ENCODE measurements at places on chromosomes 12 and 14.

- no peak for DNase-seq
These were observed 21.5 kb upstream of the IFNG start for GRCh38 chr12:68180792-68181744.

DNA sequence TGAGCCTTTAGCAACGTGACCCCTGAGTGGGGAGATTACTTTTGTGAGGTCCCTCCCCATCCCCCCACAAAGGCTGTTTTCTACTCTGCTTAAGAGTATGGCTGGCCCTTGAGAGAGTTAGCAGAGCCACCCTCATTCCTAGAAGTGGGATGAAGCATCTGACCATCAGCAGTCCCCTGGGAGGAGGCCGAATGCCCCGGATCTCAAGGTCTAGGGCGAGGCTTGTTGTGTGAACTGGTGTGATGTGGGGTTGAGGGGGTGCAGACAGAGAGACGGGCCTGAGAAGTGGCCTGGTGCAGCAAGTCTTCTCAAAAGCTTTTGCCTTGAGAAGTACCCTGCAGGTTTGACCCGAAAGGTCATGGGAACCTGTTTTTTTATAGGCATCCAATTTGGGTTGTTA is 153.0 kb upstream of the FKBP4 start:
- no peak for DNase-seq

GRCh38 chr12:53500776-53501614 is at the start of gene TARBP2:
Gene TARBP2, plus strand, starts transcription at chr12:53501283. Its CDS starts 126 bp downstream, at chr12:53501409.
- DNase-seq = peak; percentile 96

GRCh38 chr12:99810718-99811593 is 163.4 kb downstream of the GARIN6 start:
- no peak for DNase-seq

GRCh38 chr14:71248194-71248593 is 340.9 kb downstream of the PCNX1 start:
- no peak for DNase-seq
